ENCODE measurements at places on chromosomes 7 and 10.

DNA sequence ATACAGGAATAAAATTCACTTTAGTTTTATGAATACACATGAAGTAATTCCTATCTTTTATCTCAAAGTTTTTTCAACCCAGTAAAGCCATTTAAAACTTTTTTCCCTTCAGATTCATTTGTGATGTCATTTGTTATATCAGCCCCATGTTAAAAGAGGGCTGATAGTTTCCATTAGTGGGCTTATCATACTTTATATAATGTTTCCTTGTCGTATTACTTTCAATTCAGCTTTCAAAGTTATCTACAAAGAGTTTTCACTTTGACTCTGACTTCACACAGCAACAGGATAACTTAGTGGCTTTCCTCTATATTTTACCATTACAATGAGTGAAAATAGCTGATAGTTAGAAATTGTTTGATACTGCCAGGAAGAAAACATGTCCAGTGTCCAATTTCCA lies 484.8 kb downstream of the SUGCT start:
- DNase-seq, result no peak

GRCh38 chr10:59582780-59583179 lies 126.9 kb downstream of the SLC16A9 start:
- DNase-seq, result no peak

GRCh38 chr10:10527861-10528562 lies 489.7 kb upstream of the CELF2 start:
- DNase-seq, result no peak

DNA sequence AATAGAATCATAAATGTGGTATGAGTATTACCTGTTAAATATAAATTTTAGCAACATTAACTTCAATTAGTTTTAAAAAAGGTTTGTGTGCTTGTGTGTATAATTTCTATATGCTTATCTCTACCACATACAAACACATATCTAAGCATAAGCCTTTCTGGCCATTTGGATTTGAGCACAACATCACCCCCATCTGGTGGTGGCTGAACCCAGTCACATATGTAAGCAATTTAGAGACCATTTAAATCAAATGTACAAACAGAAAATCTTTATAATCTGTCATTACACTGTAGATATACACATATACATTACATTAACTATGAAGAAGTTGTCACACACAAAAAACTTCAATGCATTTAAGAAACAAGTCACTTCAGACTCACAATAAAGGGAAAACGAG lies 31.7 kb downstream of the GPR22 start:
- peak; percentile 53 for DNase-seq

DNA sequence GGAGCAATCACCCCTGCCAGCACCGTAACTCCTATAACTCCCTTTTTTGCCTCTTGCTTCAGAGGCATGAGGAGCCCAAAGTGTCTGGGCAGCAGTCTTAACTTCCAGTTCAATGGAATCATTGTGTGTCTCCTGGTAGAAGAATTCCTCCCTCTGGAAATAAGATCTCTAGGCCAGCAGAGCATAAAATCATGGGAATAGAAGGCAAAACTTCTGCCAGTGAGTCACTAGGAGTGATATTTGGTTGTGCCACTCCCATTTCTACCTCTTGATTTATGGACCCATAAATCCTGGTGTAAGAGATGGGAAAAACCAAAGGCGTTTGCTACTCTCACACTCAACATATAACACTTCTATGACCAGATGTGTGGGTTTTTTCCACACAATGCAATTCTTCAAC lies 104.9 kb upstream of the FAM180A start:
- DNase-seq, result no peak

GRCh38 chr10:131998845-131999681 lies 17.3 kb upstream of the BNIP3 start:
- DNase-seq, result no peak

DNA sequence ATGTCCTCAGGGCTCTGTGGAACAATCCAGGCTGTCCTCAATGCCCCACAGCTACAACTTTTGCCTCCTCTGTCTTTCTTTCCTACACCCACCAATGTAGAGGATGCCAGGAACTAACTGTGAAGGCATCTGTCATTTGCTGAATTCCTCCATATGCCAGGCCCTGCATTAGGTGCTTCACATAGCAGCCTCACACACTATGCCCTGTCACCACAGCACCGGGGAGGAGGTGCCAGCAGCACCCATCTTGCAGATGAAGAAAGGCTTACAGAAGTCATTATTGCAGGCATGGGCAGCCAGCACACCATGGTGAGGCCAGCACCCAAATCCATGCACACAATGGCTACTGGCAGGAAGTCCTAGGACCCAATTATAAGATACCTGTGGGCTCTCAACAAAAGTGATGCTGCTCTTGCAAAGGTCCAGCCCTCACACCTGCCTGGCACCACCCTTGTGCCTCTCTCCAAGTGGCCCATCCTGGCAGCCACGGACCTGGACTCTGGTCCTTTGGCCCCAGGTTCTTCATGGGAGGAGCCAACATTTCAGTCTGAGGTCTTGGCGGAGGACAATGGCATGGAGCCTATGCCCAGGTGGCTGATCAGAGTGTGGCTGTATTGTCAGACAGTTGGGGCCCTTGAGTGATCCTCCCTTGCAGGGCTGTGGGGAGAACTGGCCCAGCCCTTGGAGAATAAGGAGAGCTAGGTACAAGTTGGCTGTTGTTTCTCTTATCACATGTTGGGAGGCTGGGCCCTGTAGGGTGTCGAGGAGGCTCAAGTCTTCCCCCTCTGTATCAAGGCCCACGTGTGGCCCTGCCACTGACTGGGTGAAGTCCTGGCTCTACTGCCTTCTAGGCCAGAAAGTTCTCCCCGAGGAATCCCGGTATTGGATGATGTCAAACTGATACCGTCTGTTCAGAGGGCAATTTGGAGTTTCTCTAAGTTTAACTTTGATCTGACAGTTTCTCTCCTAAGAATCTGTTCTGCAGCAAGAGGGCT lies 14.4 kb upstream of the MYL7 start:
- peak; percentile 94 for DNase-seq

- DNase-seq, result peak; percentile 50
Measured at GRCh38 chr10:97196223-97197029, 10.7 kb upstream of the SLIT1 start.

- DNase-seq, result no peak
Measured at GRCh38 chr7:52498366-52498765, 537.1 kb upstream of the POM121L12 start.

- no peak for DNase-seq
Measured at GRCh38 chr10:124912101-124912886, 29.6 kb upstream of the ZRANB1 start.
